IPS-NIHi11 (cell line): ENCODE measurements at places on chromosomes 6 and 20.
A peak's percentile ranks its signal among the peaks of the same experiment; 100 is the strongest.

DNA sequence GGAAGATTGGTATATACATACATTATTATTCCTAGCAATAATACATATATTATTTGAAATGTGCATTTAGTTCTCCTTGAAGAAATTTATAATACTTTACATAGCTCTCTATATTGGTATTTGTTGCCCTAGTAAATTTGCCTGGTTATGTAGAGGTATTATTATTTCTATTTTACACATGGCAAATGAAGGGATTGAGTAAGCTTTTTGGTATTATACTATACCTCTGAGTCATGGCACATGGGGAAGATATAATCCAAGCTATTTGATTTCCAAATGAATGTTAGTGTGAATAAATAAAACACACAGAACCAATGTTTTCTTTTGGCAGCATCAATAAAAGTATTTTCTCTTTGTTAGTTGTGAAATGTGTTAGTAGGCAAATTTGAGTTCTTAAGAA is 409.6 kb upstream of the SLC35B3 start:
- no peak for DNase-seq

- DNase-seq: no peak
Measured at GRCh38 chr6:134523051-134523450, 205.1 kb upstream of the SGK1 start.

DNA sequence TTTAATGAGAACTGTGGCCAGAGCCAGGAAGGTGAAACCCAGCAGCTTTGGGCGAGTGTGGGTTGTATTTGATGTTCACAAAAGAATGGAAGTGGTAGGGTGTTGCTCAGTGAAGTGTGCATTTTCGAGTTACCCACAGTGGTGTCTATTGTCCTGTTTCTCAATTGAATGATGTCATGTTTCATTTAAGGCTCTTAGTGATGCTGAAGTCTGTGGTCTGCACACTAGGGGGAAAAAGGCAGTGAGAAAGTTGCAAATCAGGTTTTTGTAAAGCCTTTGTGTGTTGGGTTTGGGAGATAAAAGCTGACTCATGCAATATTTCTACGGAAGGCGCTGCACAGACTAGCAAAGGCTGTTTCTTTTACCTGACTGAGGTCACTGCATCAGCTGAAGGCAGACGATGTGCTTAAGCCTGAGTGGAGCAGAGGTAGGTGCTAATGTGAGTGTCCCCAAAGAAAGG is 121.1 kb downstream of the PLEKHG1 start:
- peak; percentile 46 for DNase-seq

DNA sequence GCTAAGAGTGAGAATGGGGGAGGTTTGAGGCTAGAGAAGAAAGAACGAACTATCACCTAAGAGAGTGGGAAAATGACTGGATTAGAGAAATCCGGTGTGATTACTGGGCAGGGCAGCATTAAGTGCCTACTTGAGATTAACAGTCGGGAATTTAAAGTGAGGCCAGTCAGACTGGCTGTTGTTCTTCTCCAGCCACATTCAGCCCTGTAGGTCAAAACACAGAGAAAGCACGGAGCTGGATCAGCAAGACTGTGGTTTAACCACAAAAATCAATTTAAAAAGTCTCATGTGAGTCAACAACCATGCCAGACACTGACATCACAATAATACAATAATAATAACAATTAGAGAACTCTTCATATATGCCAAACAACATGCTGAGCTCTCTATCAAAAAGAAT is 301.9 kb upstream of the SGK1 start:
- no peak for DNase-seq

- peak; percentile 45 for DNase-seq
Measured at GRCh38 chr20:4227085-4227821, 211.9 kb upstream of the RNF24 start.

DNA sequence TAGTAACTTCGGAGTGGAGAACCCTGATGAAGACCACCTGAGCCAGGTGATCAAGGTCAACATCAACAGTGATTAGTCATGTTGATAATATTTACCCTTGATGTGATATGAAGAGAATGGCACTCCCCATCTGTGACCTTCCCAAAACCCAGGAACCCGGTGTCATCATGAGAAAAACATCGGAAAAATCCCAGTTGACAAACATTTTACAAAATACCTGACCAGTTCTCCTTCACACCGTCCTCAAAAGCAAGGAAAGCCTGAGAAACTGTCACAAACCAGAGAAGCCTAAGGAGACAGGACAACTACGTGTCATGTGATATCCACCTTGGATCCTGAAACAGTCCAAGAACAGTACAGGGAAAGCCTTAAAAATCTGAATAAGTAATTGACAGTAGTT is 197.3 kb downstream of the ZMYND8 start:
- DNase-seq: no peak

- no peak for DNase-seq
Measured at GRCh38 chr6:94349227-94349626, 929.9 kb upstream of the EPHA7 start.
